ENCODE measurements at places on chromosomes 16 and 17. TPM values are rescaled to one million over a fixed set of nuclear protein-coding genes. Genes with fewer than 3 reads are reported as not detected.

The SLC47A2 gene
- not detected for total RNA-seq

The RNU2-1 gene
- total RNA-seq: not detected

The SLC16A6 gene
- 4.2 TPM for total RNA-seq

The ZNF594 gene
- 12.3 TPM for total RNA-seq
